ENCODE measurements at places on chromosomes 11 and 22.

DNA sequence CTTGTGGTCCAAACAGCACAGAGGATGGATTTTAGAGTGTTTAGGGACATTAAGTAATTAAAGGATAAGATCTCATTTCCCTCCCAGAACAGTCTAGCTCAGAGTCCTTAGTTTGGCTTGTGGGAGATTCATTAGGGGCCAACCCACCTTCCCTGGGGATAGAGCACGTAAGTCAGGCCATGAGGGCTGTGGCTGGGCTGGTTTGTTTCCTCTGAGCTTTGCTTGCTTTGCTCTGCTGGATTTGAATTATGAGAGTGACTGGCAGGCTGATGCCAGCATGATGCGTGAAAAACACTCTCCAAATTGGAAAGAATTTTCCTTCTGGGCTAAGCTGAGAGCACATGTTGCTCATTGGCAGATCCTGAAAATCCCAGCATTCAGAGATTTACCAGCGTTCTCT, 84.7 kb upstream of the HEPHL1 start:
- DNase-seq, result no peak

DNA sequence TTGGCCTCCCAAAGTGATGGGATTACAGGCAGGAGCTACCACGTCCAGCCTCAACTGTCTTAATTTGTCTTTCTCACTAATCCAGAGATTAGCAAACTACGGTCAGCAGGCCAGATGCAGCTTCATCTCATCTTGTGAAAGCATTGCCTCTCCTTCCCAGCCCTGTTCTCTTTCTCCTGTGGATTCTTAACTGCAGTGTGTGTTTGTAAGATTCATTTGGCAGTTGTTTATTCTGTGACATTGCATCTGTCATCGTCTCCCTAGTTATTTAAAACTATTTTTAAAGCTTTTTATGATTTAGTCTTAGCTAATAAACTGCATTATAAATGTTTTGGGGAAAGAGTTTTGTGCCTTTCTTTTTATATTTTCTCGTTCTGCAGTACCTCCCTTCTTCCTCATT, 29.2 kb downstream of the RNF169 start:
- DNase-seq, result no peak

- no peak for DNase-seq
Observed at GRCh38 chr22:30469165-30469564, 2.7 kb downstream of the SEC14L3 start.

DNA sequence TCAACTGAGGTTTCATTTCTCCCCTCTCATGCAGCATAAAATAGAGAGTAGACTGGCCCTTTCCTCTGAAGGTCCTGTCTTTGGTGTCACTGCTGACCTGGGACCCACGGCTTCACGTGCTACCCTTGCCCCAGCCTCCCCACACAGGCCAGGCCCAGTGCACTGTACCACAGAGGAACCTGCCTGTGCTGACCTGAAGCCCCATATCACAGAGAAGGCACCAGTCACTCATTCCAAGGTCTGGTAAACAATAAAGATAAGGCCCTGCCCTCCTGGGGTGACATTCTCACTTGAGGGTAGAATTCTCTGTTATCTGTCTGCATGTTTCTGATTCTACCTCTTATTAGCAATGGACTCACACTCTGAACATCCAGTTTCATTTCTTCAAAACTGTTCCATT, 51.3 kb downstream of the RPL27A start:
- DNase-seq, result no peak

- no peak for DNase-seq
Observed at GRCh38 chr11:97739932-97740800, 1280.6 kb upstream of the CNTN5 start.

DNA sequence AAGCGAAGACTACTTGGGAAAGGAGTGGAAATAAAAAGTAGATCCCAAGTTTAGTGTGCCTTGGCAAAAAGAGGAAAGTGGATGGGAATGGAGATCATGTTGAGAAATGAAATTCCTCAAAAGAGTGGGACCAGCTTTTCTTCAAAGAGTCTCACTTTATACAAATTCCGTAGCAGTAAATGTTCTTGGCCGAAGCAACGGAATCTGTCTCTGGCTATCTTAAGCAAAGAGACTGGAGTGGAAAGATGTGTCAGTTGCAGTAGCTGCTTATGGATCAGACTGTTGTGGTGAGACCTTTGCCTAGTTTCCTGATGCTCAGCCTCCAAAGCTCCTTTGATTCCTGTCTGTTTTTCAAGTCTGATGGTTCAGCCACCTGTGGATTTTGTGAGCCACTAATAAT, 73.6 kb downstream of the CSTPP1 start:
- peak; percentile 27 for DNase-seq

GRCh38 chr11:109677876-109678275, 255.9 kb downstream of the C11orf87 start:
- DNase-seq, result no peak

DNA sequence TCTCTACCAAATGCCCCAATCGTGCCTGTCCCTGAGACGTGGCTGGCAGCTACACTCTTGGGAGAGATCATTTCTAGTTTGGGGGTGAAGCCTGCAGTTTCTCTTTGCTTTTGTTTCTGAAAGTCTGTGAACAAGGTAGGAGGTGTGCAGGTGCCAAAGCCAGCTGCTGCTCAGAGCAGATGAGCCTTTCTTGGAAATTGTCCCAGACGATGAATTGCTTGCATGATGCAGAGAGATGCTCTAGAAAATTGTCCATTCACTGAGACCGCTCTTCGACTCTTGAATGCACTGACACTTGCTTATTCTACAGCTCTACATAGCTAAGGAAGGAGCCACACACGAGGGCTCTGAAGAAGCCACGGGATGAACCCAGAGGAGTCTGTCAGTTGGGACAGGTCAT, 225.6 kb upstream of the E2F8 start:
- no peak for DNase-seq

GRCh38 chr11:6736495-6737121, 35.2 kb downstream of the OR2AG2 start:
- DNase-seq, result no peak

- no peak for DNase-seq
Observed at GRCh38 chr11:70352100-70352499, 46.2 kb upstream of the CTTN start.

- DNase-seq, result no peak
Observed at GRCh38 chr11:114073828-114074381, 14.4 kb downstream of the ZBTB16 start.

GRCh38 chr22:46286006-46286405, 10.7 kb upstream of the GTSE1 start:
- DNase-seq, result no peak

- DNase-seq, result peak; percentile 34
Observed at GRCh38 chr11:32331098-32331497, 104.2 kb downstream of the WT1 start.

DNA sequence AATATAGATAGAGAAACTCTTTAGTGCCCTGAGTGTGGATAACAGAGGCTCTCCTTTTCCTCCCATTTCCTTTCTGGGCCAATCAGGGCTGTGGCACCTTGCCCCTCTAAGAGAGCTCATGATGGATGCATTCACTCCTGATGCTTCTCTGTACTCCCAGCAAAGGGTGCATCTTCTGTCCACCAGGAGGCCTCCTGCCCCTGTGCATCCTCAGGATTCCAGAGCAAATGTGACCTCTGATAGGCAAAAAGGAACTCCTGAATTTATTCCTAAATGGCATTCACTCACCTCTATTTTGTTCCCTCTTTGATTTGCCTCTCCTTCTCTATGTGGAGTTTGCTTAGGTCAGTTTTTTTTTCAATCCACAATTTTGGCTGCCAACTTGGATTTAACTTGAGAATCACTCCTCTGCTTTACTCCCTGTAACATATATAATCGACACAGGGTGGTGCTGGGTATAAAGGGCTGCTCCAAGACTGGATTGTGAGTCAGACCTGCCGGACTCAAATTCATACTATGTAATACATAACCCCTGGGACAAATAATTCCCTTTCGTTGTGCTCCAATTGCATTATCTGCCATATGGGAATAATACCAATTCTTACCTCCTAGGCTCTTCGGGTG, 1.1 kb upstream of the MRGPRX4 start:
- no peak for DNase-seq

- no peak for DNase-seq
Observed at GRCh38 chr22:23408321-23408720, 171.8 kb downstream of the IGLL1 start.

DNA sequence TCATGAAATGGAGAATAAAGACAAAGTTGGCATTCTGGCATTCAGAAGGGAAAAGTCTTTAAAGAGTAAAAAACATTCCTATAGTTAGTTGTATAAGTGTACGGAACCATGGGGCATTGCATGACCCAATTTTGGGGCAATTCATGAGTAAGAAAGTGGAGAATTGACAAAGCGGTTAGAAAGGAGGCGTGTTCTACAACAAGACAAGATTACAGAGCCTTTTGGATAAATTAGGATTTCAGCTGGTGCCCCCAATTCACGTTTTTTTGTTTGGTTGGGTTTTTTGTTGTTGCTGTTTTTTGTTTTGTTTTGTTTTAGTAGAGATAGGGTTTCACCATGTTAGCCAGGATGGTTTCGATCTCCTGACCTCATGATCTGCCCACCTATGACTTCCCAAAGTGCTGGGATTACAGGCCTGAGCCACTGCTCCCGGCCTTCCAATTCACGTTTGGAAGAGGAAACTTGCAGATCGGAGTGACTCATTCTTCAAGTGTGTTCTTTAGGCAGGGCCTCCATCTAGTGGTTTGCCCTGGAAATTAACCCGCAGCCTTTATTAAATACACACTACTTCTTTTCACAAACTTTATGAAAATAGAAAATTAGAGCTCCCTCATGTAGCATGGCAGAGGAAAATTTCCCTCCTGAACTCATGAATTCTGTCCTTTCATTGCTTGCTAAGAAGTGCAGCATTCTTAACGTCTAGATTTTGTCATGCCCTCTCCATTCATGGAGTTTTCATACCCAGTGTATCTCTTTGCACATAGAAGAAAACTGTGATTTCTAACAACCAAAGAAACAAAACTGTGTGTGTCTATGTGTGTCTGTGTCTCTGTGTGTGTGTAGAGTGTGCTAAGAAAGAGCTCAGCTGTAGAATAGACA, 118.1 kb downstream of the BBOX1 start:
- peak; percentile 79 for DNase-seq

DNA sequence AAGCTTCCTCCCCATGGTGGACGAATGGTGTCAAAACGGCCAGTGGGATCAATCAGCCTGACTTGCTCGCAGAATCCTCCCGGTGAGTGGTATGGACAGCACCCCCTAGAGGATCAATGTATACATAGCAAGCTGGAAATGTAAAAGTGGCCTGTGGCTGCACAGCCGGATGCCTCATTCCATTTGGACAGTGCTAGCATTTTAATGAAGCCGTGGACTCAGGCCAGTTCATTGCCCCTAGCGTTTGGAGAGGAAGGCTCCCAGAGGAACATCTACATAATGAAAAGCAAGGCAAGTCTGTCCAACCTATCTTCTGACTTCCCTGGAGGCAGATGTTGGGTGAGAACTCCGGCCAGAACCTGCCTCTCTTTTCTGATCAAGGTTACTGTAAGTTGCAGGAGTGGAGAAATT, 942.3 kb downstream of the NTM start:
- DNase-seq, result no peak

DNA sequence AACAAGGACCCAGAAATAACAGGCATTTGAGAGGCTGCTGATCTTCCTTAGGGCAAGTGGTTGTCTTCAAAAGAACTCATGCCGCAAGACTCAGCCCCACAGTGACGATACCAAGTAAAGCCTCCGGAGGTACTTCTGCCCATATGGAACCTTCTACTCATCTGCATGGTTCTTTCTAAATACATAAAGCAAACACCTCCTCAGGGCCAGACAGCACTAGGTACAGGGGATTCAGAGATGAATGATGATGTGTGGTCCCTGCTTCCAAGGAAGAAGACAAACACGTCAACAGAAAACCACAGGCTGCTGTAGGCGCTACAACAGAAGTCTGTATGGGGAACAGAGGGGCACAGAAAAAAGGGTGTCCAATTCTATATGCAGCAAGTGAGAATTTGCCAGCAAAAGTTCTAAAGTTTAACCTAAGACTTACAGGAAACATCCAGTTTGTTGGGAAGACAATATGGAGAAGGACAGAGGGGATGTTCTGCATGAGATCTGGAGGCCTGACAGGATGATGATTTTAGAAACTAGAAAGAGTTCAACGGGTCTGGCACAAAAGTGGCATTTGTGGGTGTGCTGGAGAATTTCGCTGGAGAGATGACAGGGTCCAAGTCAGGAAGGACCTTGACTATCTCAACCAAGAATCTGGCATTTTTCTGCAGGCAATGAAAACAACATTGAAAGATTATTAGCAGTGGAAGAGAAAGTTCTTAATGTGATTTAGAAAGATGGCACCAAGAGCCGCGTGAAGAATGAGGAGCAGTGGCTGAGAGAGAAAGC, 23.7 kb downstream of the JAML start:
- no peak for DNase-seq

- DNase-seq, result no peak
Observed at GRCh38 chr11:116853461-116854073, 16.1 kb upstream of the APOA1 start.

DNA sequence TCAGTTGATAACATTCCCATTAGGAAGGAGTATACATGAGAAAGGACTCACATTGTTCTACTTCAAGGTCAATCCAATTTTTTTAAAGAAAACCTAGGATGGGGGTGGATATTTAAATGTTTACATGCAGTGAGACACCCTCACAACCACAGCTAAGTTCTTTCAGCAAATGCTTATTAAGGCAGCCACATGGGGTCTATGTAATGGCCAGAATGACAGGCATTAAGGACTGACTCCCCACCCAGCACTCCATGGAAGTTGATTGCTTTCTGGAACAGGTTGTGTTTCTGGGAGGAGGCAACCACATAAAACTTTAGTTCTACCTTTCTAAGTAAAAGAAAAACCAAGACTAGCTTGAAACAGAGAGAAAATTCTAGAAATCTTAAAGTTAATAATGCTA, 662.0 kb upstream of the CCDC90B start:
- DNase-seq, result no peak

- DNase-seq, result peak; percentile 90
Observed at GRCh38 chr11:72831521-72832300, 17.5 kb downstream of the ATG16L2 start.

GRCh38 chr11:119937412-119937811, 200.5 kb downstream of the TRIM29 start:
- no peak for DNase-seq

- no peak for DNase-seq
Observed at GRCh38 chr11:91243630-91244029, 981.0 kb upstream of the FAT3 start.
